ENCODE measurements at places on chromosomes 3 and 15.
A peak's percentile ranks its signal among the peaks of the same experiment; 100 is the strongest.

DNA sequence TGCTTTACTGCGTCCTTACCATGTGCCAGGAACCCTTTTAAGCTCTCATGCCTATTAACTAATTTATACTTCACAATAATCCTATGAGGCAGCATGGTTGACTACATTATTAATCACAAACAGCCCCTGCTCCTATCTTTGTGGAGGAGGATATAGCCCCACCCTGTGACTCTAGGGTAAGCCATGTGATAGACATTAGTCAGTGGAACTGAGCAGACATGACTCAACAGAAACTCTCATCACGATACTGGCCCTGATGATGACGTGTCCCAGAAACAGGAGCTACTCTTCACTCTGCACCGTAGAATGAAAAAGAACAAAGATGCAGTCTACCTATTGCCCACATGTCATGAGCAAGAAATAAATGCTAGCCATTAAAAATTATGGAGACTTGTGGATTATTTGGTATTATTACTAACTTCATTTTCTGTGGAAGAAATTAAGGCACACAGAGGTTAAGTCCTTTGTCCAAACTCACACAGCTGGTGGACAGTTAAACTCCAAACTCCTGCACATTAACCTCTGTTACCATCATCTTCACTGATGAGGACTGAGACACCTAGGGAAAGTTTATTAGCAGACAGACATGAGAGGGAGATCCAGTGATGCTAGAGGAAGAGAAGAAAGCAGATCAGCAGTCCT is 51.2 kb downstream of the CFAP20DC start:
- no peak for DNase-seq

GRCh38 chr15:70770863-70771262 is 7.5 kb upstream of the UACA start:
- no peak for DNase-seq

- no peak for DNase-seq
Measured at GRCh38 chr3:54168451-54168850, 46.1 kb downstream of the CACNA2D3 start.

DNA sequence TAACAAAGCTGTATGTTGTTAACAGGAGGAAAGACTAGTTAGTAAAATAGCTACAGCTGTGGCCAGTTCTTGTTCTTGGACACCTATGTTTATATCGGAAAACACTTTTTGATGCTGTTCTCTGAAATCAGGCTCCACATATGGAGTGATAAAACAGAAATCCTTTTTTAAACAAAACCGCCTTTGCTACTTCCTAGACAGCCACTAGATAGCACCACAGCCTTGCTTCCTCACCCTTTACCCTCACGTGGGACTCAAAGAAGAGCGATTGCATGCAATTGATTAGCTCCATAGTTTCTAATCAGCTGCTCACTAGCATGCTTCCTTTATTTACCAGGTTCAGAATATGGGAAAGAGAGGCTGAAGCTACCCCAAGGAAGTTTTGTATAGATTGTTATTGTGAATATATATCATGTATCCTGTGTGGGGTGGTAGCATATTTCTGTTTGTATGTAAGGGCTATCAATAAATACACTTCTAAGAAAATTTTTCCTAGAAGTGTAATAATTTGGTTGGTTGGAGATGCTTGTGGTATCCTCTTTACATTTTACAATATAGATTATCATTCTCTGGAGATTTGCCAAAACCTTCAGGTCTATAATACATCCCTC is 4.3 kb upstream of the MTFMT start:
- DNase-seq = no peak

DNA sequence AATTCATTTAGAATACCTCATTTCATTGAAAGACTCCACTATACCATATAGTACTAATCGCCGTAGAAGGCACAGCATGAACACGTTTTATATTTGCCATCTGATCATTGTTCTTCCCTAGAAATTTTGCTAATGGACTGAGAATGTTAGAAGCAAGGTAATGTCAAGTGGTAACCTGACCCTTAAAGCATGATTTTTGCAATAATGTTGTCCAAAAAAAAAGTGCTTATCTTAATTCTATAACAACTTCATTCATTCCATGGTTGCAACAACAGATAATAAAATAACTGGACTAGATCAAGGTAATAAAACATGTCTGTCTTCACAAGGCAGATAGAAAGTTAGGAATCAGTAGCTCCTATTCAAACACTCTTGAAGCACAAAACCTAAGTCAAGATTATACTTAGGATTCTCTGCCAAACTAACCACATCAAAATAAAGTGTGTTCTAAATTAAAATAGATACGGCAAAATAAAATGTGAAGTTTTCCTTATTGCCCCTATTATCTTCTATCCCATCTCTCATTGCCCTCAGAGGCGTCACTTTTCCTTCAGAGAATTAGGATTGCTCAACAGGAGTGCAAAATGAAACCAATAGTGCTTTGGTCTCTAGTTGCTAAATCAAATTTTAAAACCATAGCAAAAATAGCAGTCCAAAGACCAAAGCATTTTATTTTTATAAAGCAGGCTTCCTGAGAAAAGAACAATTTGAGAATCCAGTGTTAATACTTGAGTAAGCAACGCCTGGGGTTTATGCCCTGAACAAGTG is 317.4 kb upstream of the UBE2E2 start:
- no peak for DNase-seq

DNA sequence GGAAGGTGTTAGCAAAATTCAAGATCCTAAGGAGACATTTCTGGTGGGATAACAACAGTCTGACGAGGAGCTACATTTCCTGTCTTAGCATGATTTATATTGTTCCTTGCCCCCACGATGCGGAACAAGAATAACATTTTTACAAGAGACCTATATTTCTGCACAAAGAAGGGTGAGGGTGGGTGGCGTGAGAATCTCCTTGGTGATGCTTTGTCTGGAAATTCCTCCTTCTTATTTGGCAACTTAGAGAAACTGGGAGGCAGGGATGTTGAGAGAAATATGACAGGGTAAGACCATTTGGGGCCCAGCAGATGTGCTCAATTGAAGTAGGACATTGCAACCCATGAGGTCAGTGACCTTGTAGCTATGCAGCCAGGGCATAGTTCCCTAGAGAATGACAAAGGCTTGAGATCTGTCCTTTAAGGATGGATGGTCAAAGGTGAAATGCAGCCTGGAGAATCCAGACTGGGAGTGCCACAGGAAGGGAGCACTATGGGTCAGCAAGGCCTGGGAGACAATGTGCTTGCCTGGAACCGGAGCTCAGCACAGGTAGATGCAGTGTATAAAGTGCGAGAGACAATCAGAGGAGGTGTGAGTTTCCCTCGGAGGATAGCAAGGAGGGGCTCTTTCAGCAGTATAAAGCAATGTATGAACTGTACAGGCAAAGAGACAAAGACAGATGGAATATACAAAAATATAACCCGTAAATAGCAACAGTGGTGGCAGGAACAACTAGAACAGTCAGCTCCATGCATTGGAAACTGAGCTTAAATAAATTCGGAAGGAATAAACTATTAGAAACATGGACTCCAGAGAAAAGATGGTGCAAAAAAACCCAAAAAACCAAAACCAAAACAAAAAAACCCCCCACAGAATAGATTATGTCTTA is 317.6 kb upstream of the TBL1XR1 start:
- no peak for DNase-seq

- no peak for DNase-seq
Measured at GRCh38 chr3:34876997-34877396, 762.3 kb upstream of the ARPP21 start.

DNA sequence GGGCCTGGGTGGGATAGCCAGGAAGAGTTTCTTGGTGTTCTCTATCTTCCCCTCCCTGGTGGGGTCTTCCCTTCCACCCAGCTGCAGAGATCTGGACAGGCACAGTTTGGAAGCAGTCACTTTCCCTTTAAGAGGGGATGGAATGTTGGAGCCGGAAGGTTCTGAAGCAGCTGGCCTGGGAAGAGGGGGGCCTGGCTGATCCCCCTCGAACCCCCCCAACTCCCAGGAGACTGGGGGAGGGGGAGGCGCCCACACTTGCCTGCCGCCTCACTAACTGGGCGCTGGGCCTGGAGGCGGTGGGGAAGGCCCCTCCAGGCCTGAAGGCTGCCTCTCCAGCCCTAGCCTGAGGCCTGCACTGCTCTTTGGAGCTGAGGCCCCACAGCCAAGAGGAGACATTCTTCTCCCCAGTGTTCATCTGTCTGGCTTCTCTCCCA is 1.4 kb downstream of the DVL3 start:
- peak; percentile 19 for DNase-seq

DNA sequence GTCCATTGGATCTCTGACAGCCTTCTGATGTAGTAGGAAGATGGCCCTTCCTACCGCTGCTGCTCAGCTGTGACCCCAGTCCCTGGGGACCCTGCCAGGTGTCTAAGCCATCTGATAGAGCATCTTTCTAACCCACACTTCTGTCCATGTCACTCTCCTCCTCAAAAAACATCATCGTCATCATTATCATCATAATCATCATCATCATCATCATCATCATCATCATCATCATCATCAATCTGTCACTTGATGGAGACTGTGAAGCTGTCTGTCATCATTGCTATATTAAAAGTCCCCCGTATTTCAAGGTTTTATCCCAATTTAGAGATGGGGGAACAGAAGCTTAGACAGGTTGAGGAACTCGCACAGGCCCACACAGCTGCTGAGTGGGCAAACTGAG is 75.1 kb upstream of the SLC6A11 start:
- DNase-seq = no peak
